ENCODE measurements at places on chromosomes 7 and 10.

DNA sequence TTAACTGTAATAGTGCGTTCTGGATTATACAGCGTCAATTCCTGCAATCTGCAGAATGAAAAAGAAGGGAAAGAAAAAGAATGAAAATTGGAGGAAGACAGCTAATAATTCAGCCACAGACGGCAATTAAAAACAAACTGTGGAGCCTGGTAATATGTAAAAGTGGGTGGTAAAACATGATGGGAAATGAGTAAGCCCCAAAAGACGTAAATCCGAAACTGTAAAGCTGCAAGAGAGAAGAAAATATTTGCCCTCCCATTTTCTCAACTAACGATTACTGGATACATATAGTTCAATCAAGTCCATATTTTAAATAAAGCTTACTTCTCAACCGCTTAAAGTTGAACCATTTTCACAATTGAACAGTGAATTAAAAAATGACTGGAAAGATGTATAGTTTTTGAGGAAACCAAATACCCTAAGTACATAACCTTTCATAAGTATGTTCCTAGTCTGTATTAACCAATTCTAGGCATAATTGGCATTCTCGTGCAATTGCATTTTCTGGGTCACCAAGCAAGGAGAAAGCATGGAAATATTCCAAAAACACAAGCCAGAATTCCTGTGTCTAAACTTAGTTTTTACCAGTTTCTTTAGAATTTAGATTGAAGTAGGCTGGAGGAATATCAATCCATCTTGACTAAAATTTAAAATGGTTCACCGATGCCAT, 44.8 kb downstream of the MALSU1 start:
- DNase-seq = no peak

GRCh38 chr7:96612034-96612433, 97.6 kb downstream of the SEM1 start:
- no peak for DNase-seq

DNA sequence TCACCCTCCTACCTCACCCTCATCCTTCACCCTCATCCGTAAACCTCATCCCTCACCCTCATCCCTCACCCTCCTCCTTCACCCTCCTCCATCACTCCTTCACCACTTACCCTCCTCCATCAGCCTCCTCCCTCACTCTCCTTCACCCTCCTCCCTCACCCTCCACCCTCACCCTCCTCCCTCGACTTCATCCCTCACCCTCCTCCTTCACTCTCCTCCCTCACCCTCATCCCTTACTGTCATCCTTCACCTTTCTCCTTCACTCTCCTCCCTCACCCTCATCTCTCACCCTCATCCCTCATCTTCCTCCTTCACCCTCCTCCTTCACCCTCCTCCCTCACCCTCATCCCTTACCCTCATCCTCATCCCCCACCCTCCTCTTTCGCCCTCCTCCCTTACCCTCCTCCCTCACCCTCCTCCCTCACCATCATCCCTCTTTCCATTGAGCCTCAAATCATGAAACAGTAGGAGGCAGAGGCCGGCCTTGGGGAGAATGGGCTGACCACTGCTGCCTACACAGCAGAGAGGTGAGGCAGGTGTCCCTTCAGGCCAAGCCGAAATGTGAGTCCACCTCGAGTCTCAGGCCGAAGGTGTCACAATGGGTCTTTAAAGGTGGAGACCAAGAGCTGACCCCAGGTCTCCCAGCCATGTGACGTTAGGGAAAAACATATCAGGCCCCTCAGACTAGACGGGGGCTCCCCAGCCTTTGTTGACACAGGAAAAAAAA, 53.0 kb downstream of the PDGFA start:
- no peak for DNase-seq

- DNase-seq = no peak
Measured at GRCh38 chr10:97095701-97096260, 90.0 kb downstream of the SLIT1 start.

DNA sequence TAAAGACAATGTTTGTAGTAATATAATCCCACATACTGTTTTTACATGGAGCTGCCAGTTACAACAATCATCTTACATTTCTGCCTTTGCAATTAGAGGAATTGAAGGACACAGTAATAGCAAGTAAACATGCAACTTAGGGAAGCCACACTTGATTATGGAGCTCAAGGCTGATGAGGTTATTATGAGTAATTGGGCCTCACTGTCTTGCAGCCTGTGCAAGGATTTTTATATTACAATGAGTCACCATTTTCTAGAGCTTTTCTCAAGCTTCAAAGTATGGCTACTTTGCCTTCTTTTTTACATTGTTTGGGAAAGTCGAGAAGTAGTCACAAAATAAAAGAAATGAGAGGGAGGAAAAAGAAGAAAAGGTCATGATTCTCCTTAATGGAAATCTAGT, 226.4 kb downstream of the KIAA1217 start:
- no peak for DNase-seq

DNA sequence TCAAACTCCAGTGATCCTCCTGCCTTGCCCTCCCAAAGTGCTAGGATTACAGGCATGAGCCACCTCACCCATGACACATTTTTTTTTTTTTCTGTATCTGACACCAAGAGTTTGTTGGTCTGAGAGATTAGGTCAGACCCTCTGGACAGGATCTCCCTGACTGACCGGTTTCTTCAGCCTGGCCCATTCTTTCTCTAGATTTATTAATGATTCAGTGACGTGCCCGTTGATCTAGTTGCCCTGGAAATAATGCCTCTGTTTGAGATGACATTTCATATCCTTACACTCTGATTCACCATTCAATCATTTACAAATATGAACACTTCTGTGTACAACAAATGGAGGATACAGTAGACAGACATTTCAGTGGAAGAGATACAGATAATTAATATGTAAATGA, 1.4 kb upstream of the ZNF212 start:
- no peak for DNase-seq

DNA sequence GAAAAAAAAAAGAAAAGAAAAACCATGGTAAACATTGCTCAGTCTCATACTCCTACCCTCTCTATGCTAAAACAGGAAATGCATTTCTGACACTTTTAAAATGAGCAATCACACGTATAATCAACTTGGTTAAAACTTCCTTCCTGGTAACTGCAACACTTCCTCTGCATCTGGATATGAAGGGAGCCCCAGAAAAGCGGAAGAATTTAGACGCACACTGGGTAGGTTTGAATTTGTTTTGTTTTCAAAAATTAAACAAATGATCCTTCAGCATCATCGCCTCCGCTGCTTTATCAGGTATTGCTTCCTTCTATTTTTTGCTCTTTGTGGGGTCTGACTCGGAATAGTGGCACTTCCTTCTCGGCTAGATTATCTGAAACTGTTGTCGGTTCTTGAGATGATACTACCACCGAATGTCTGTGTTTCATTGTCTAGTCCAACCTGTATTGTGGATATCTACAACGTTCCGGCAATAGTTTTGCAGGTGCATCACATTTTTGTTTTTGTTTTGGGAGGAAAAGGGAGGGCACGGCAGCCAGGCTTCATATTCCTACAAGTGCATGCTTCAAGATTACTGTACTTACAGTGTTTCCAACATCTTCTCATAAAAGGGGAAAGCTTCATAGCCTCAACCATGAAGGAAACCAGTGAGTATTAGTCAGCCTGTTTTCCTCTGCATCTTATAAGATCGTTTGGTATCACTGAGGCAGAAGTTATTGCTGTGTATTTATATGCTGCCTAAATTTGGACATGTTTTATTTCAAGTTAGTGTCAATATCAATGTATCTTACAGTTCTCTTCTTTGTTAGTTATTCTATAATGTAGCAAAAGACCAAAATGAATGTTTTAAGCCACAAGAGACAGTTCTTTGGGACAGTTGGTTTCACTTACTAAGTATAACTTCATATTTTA, at the start of gene PIK3CG:
PIK3CG (plus strand) TSS at position 153 of the 912 bp plus-strand sequence. CDS start 2,280 bp downstream, outside the sequence.
- DNase-seq = no peak

DNA sequence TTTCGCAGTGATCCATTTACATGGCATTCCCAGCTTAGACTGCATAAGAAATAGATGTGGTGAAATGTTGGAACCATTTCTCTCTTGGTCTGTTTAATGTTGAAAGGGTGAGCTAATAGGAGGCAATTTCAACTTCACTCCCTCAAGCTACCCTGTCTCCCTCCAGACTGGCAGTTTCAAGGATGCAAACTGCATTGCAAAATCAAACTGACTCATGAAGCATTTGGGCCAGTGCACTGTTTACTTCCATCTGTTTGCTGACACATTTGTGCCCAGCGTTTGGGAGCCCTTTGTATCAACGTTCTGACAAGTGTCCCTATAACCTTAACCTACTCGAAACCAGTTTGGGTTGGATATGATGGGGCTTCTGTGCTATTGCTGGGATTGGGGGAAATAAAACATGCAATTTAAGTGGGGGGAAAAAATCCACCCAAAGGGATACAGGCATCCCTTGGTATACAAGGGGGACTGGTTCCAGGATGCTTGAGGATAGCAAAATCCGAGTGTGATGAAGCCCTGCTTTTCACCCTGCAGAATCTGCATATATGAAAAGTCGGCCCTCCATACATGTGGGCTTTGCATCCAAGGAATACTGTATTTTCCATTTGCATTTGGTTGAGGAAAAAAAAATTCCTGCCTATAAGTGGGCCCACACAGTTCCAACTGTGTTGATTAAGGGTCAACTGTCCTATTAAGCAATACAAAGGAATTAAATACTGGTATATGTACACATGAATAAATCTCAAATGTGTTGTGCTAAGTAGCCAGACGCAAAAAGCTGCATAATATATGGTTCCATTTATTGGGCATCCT, 15.6 kb downstream of the RHEB start:
- DNase-seq = no peak

DNA sequence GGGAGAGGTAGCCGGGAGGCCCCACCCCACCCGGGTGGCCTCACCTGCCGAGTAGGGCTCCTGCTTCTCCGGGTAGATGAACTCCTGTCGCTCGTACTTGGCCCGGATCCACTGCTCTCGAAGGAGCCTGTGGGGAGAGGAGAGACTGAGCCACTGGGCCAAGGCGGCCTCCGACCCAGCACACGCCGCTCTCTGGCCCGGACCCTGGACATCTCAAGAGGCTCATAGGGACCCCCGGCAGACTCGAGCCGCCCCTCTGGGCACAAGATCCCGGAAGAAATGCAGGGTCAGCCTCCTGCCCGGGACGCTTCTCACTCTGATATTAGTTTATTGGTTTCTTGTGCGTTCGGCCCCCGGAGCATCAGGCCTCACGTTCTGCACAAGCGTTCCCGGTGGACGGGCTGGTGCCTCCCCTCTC, 34.5 kb downstream of the ADAP1 start:
- DNase-seq = no peak

DNA sequence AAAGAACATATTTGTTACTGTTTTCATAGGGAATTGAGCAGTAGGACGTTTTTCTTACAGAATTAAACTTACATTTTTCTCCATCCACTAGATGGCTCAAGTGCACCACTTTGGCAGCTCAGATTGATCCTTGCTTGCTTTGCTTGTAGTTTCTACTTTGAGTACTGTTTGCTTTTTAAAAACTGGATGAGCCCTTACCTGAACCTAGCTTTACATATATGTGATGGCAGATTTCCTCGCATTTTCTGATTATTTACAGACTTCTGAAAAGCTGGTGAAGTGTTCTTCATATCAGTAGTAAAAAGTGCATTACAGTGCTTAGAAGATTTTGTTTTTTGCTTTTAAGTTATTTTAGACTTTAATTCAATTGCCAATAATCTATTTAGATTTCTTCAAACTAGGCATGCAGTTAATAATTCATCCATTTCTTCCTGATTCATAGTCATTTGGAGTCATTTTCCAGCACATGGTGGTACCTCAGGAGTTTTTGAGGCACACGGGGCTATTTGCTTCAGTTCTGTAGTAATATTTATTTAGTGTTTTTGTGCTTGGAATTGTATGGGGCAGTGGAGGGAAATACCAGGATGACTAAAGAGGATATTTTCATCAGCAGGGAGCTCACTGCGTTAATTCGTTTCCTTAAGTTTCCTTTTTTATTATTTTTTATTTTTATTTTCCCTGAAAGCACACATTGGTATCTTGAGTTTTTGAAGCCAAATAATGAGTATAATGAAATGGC, 57.3 kb downstream of the MAPK8 start:
- peak; percentile 20 for DNase-seq

- no peak for DNase-seq
Measured at GRCh38 chr7:111697771-111698170, 135.5 kb upstream of the IMMP2L start.

DNA sequence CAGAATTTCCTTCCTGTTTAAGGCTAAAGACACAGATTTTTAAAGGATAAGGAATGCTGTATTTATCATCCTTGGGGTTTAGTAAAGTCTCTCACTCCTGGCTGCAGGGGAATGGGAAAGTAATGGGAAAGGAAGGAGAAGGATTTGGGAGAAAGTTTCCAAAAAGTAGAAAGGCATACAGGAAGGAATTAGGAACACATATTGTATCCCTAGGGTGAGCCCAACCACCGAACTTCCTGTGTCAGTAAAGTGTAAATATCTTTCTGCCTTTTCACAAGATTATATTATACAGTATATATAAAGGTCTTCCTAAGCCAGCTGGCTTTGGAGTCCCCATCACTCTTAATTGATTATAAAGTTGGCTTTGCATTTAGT, 12.0 kb upstream of the UBE2D1 start:
- no peak for DNase-seq

DNA sequence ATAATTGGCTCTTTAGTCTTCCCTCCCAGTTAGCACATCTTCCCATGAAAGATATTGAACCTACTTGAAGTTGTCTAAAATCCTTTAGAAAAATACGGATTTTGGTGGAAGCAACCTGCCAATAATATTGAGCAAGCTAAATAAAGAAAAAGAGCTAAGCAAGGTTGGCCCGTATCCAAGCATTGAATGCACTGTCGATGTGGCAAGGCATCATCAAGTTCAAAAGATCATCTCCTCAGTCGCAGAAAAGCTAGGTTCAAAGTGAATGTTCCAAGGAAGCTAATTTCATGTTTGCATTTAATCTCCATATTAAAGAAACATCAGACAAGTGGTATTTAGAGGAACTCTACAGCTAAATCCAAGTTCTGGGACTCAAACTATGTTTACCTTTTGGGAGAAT, 206.0 kb downstream of the MTERF1 start:
- DNase-seq = no peak

GRCh38 chr10:63464402-63465292, 1.1 kb downstream of the JMJD1C start:
- DNase-seq = no peak

DNA sequence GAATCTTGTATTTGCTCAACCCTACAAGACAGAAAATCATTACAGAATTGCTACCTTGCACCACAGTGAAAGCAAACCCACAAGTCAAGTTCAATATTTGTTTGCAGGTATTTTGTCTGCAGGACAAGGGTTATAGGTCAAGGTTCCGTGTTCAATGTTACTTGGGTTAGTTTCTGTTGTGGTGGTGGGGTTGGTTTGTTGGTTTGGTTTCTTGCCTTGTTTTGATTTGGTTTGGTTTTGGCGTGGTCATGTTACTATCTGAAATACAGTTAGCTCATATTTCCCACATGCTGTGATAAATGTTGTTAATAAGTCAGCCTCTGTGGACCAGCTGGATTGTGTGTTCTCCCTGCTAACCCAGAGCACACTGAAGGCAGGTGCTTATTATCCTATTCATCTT, 75.6 kb upstream of the INSIG1 start:
- no peak for DNase-seq

GRCh38 chr10:126407831-126408230, 19.6 kb upstream of the ADAM12 start:
- DNase-seq = no peak

- no peak for DNase-seq
Measured at GRCh38 chr7:34341326-34341725, 316.7 kb upstream of the NPSR1 start.

GRCh38 chr7:70044064-70044463, 445.8 kb downstream of the AUTS2 start:
- no peak for DNase-seq
